ENCODE measurements at places on chromosomes 4 and X. TPM values are rescaled to one million over a fixed set of nuclear protein-coding genes. Genes with fewer than 3 reads are reported as not detected.

DNA sequence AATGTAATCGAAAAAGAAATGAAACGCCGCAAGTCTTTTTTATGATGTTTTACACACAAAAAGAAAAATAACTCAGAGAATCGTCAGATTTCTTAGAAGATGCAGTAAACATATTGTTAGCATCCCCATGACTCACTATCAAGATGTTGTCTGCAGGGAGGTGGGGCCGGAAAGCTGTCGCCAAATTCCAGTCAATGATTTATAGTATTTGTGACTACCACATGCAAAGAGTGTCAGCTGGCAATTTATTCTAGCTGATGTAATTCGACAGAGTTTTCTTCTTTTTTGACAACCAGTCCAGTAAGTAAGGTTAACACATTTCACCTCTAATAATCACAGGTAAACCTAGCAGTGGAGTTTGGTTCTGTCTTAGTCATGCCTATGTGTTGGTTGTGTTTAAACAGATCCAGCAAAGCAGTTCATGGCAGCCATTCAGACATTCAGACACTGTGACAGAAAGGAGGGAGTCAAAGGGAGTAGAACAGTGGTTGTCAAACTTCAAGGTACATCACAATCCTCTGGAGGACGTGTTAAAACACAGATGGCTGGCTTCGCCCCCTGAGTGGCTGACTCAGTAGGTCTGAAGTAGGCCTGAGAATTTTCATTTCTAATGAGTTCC is 19.8 kb upstream of the PPP1R2C start:
- no peak for DNase-seq
- no peaks in the 10 kb centered on the region for H3K36me3 ChIP-seq
- no peak overlapping the region for H3K27ac ChIP-seq
- no peak overlapping the region for H3K4me3 ChIP-seq

DNA sequence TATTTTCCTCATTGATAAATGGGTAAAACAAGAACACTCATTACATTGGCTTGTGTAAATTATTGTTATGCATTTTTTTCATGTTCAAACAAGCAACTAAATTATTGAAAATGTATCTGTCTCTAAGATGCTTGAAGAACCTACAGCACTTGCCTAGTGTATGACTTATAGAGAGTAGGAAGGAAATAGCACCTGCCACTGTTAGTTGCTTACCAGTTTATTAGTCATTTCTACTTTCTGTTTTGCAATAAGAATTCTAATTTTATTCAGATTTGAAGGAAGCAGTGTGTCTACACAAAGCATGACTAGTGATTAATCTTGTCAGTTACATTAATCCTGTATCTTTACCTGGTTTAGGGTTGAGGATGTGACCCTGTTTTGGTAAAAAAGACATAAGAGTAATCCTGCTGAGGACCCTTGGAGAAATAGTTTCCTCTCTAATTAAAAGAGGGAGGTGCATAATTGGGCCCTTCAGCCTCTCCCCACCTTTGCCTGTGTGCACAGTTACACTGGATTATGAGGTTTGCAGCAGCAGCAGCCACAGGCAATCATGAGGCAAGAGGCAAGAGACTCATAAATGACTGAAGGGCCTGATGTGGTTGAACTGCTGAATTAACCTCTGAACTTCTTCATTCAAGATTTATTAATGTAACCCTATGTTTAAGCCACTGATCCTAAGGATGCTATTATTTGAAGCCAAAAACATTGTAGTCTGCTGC is 1202.1 kb downstream of the ADGRL3 start:
- no peaks in the 10 kb centered on the region for H3K4me1 ChIP-seq
- DNase-seq, result no peak
- H3K27me3 ChIP-seq, result no peaks in the 10 kb centered on the region

DNA sequence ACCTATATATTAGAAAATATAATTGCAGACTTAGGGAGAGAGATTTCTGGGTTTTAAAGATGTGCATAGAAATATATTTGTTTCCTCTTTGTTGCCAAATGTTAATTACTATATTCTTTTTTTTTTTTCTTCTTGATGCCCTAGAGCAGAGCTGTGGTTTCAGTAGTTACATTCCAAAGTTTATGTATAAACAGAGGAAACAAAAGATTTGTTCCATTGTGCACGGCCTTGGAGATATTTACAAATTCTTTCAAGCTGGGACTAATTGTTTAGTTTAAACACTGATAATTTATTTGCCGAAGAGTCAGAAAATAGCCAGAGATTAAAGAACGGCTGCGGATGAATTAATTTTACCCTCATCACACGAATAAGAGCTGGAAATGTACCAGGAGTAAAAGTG is 85.1 kb downstream of the USP46 start:
- H3K36me3 ChIP-seq, result no peaks in the 10 kb centered on the region
- H3K27ac ChIP-seq, result no peak overlapping the region
- H3K4me3 ChIP-seq, result no peak overlapping the region
- H3K4me1 ChIP-seq, result peaks cover 9% of the 10 kb centered on the region

DNA sequence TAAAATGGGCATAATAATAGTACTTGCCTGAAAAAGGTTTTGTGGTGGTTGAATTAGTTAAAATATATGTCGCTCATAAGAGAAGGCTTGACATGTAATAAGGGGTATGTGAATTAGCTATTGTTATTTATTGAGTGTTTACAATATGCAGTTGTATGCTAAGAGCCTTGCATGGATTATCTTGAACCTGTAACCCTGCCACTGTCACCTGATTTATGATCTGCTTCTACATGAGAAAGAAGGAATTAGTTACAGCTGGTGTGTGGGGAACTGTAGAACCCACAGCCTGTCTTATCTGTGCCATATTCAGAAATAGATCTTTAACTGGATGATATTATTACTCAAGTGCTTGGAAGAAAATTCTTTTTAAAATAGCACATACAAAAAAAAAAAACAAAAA is 227.7 kb downstream of the LDB2 start:
- no peaks in the 10 kb centered on the region for H3K4me1 ChIP-seq
- H3K27me3 ChIP-seq, result no peaks in the 10 kb centered on the region
- no peak overlapping the region for H3K27ac ChIP-seq
- no peak for DNase-seq
- H3K4me3 ChIP-seq, result no peak overlapping the region
- no peaks in the 10 kb centered on the region for H3K36me3 ChIP-seq

- no peaks in the 10 kb centered on the region for H3K27me3 ChIP-seq
- H3K4me3 ChIP-seq, result no peak overlapping the region
- H3K36me3 ChIP-seq, result no peaks in the 10 kb centered on the region
- H3K4me1 ChIP-seq, result peaks cover 16% of the 10 kb centered on the region
These were observed 50.9 kb downstream of the NFKB1 start for GRCh38 chr4:102551958-102552565.

DNA sequence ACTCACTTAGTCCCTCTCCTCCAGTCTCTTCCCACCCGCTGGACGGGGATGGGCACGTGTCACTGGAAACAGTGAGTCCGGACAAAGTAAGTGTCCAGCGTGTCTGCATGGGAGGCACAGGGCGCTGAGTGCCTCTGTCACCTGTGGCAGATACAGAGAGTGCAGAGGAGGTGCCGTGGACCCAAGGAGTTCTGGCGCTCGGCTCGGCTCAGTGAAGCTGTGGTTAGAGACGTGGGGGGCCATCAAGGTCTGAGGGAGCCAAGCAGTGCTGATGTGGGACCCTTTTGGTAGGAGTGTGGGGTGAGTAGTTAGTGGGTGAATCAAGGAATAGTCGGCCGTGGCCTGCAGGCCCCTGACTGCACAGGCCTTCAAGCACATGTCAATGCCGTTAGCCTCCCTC is 40.1 kb upstream of the MSANTD1 start:
- DNase-seq, result no peak
- no peak overlapping the region for H3K4me3 ChIP-seq
- no peak overlapping the region for H3K27ac ChIP-seq
- H3K4me1 ChIP-seq, result peaks cover 13% of the 10 kb centered on the region

GRCh38 chrX:72045552-72046277 is 86.0 kb downstream of the RTL5 start:
- H3K27me3 ChIP-seq, result no peaks in the 10 kb centered on the region
- no peak overlapping the region for H3K4me3 ChIP-seq
- peak overlapping the region; percentile 82 for H3K27ac ChIP-seq
- no peaks in the 10 kb centered on the region for H3K36me3 ChIP-seq
- H3K4me1 ChIP-seq, result no peaks in the 10 kb centered on the region

- no peaks in the 10 kb centered on the region for H3K4me1 ChIP-seq
- DNase-seq, result no peak
- H3K4me3 ChIP-seq, result no peak overlapping the region
- no peaks in the 10 kb centered on the region for H3K27me3 ChIP-seq
These were observed 57.4 kb downstream of the VEGFC start for GRCh38 chr4:176735300-176735699.

DNA sequence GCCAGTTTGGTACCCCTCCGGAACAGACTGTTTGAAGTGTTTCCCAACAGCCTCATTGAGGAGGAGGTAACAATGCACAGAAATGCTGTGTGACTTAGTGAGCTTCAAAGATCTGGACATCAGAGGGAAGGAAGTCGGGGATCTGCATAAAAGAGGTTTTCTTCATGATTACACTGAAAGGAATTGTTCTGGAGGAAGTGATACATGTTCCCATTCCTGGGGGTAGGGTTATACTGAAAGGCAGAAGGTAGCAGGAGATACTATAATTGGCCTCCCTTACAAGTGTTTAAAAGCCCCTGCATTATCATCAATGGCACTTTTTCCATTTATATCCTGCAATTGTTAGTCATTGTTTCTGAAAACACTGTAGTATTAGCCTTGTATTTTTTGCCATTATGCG is 94.0 kb upstream of the DKK2 start:
- H3K4me1 ChIP-seq, result no peaks in the 10 kb centered on the region
- no peak overlapping the region for H3K27ac ChIP-seq
- DNase-seq, result no peak
- no peaks in the 10 kb centered on the region for H3K36me3 ChIP-seq
- H3K4me3 ChIP-seq, result no peak overlapping the region

DNA sequence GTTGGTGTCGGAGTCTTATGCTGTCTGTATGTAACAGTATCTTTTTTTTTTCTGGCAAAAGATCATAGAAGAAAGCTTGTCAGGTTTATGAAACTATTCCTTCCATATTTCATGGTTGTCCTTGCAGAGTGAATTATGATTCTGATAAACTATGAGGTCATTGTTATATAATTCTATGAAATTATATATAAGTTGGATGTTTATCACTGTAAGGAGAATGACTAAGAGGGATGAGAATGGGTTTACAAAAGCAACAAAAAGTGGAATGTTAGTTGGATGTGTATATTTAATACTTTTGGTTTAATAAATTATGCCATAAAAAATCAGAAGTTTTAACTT is 43.1 kb downstream of the RAPGEF2 start:
- no peaks in the 10 kb centered on the region for H3K27me3 ChIP-seq
- peak overlapping the region; percentile 20 for H3K27ac ChIP-seq
- no peaks in the 10 kb centered on the region for H3K36me3 ChIP-seq
- H3K4me3 ChIP-seq, result no peak overlapping the region

- H3K4me3 ChIP-seq, result no peak overlapping the region
- no peaks in the 10 kb centered on the region for H3K36me3 ChIP-seq
- H3K4me1 ChIP-seq, result no peaks in the 10 kb centered on the region
- no peak overlapping the region for H3K27ac ChIP-seq
These were observed 25.5 kb upstream of the USO1 start for GRCh38 chr4:75698963-75699228.

- H3K27ac ChIP-seq, result no peak overlapping the region
- no peaks in the 10 kb centered on the region for H3K36me3 ChIP-seq
- H3K4me3 ChIP-seq, result no peak overlapping the region
- DNase-seq, result no peak
- H3K27me3 ChIP-seq, result no peaks in the 10 kb centered on the region
These were observed 425.2 kb upstream of the RASGEF1B start for GRCh38 chr4:81896936-81897335.

GRCh38 chrX:120250522-120251271 is at the start of gene ZBTB33:
TSS of gene ZBTB33 (plus strand) at chrX:120250812. CDS start at chrX:120253416, 2,604 bp downstream.
- H3K36me3 ChIP-seq, result no peaks in the 10 kb centered on the region
- H3K4me1 ChIP-seq, result no peaks in the 10 kb centered on the region
- peak within 1 kb of the TSS; percentile 62 for H3K4me3 ChIP-seq
- H3K27me3 ChIP-seq, result no peaks in the 10 kb centered on the region

Gene OTC
- 0.49 TPM for total RNA-seq

Gene FAM47A
- not detected for total RNA-seq

Gene CENPE
- total RNA-seq, result 1.2 TPM

Gene MID2
- 39.6 TPM for total RNA-seq

Gene SYP
- total RNA-seq, result 8.0 TPM

Gene RAB40AL
- 3.0 TPM for total RNA-seq

Gene GATA1
- total RNA-seq, result not detected

Gene ARR3
- total RNA-seq, result not detected

Gene PPP4R3C
- not detected for total RNA-seq

Gene ZNF732
- 0.36 TPM for total RNA-seq
